ENCODE measurements at places on chromosomes 7 and 10.
A peak's percentile ranks its signal among the peaks of the same experiment; 100 is the strongest.

DNA sequence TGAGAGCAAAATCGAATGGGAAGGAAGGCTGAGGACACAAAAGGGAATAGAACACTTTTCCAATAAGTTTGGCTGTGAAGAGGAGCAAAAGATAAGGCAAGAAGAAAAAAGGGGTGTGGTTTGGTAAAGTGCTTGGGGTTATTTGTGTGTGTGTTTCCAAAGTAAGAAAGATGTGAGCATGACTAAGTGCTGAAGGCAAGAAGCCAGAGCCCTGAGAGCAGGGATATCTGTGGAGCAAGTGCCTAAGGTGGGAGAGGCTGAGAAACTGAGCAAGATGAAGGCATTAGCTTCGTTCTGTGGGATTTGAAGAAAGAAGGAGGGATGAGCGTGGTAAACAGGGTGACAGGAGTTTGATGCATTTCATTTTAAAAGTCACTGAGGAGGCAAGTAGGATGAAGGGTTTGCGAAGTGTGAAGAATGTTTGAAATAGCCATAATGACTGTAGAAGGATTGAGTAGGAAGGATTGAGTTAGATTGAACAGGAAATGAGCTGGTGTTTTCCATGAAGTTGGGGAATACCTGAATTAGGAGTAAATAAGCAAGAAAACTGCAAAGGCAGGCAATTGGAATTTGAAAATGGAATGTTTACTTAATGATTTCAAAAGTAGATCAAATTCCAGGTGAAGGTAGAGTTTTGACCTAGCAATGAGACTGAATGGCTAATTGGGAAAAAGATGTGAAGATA, 19.9 kb upstream of the SP4 start:
- no peak for DNase-seq

DNA sequence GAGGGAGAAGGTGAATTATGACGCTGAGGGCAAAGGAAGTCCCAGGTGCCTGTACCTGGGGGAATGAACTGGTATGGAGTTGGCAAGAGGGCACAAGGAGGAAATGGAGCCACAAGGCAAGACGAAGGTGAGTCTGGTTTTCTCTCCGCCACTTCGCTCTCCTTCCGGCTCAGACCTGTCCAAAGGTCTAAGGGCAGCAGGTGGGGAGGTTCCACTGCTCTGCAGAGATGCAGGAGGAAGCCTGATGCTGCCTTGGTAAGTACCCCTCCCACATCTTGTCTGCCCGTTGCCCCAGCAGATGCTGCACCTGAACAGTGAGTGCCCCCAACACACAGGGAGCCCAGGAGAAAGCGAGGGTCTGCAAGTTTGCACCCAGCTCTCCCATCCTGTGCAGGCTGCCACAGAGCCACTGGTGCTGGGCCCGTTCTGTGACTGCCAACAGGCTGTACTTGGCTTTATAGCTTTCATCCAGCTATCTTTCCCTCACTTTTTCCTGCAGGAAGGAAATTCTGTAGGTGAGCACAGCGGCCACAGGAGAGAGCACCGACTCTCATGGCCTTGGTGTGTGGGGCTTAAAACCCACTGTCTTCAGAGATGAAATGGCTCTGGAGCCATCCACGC, 235.2 kb downstream of the COBL start:
- DNase-seq, result no peak

- DNase-seq, result peak; percentile 44
These were observed 97.7 kb upstream of the EFCAB10 start for GRCh38 chr7:105678811-105679495.

- peak; percentile 63 for DNase-seq
These were observed 238.9 kb downstream of the CAMK1D start for GRCh38 chr10:12588091-12588860.

GRCh38 chr7:122304996-122305421, 459 bp upstream of the FEZF1 start:
- peak; percentile 73 for DNase-seq

- no peak for DNase-seq
These were observed 77.7 kb downstream of the OTUD1 start for GRCh38 chr10:23516530-23516929.

- no peak for DNase-seq
These were observed 134.6 kb downstream of the LHPP start for GRCh38 chr10:124596116-124596785.

DNA sequence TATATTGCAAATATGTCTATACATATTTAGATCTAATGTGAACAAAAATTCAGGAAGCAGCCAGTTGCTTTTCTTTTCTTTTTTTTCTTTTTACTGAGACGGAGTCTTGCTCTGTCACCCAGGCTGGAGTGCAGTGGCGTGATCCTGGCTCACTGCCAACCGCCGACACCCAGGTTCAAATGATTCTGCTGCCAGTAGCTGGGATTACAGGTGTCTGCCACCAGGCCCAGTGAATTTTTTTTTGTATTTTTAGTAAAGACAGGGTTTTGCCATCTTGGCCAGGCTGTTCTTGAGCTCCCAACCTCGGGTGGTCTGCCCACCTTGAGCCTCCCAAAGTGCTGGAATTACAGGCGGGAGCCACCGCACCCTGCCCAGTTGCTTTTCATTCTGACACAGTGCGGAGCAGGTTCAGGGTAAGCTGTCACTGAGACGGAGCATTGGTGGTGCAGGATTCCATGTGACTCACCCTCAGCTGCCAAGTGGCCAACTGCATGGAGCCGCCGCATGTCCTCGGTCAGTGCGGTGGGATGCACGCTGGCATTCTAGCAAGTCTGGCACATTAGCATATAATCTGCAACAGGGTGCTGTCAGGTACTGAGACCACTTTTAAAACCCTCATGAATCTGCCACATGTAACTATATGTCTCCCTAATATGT, 362.7 kb downstream of the DNAJB6 start:
- peak; percentile 23 for DNase-seq

DNA sequence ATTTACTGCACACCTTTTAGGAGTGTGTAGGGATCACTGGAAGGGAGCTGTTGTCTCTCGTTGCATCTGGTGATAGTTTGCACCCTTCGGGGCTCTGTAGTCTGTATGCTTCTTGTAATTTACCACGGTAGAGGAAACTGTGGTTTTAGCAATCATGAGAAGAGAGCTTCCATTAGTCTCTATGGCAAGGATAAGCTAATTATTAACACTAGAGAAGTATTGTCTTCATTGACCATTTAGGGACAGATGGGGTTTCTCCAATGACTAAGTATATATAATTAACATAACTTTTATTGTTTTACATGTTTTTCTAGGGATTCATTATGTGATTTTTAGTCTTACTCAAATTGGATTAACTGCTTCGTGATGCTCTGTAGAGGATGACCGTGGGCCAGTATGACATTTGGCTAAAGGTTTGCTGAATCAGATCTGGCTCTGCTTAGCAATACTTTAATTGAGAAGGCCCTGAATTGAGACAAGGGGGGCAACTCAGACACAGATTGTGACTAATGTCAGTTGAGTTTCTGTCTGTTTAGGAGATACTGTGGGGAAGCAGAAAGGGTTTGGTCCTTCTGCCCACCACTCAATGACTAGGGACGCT, 8.7 kb downstream of the SLC18A2 start:
- no peak for DNase-seq

- no peak for DNase-seq
These were observed 3.9 kb downstream of the ZNF503 start for GRCh38 chr10:75397496-75398199.

DNA sequence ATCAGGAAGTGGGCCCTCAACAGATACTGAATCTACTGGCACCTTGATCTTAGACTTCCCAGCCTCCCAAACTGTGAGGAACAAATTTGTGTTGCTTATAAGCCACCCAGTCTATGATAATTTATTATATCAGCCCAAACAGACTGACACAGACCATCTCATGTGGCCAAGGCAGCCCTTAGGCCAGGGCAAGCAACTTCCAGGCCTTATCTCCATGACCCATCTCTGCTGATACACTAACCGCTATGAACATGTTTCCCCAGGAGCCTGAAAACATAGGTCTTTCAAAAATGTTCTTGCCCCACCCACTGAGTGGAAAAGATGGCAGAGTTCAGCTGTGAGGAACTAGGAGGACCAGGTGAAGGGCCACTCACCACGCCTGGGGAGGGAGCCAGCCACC, 3.2 kb upstream of the BLOC1S2 start:
- no peak for DNase-seq

DNA sequence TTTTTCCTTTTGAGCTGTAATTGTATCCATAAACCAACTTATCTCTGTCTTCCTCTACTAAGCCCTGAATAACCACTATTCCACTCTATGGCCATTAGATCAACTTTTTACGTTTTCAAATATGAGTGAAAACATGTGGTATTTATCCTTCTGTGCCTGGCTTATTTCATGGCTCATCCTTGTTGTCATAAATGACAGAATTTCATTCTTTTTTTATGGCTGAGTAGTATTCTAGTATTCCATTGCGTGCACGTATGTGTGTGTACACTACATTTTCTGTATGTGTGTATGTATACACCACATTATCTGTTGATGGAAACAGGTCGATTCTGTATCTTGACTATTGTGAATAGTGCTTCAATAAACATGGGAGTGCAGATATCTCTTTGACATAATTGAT, 11.1 kb downstream of the CDK1 start:
- no peak for DNase-seq

- DNase-seq, result no peak
These were observed 570 bp downstream of the TBC1D12 start for GRCh38 chr10:94402843-94403379.

GRCh38 chr10:70678757-70679489, 6.6 kb downstream of the ADAMTS14 start:
- DNase-seq, result no peak

DNA sequence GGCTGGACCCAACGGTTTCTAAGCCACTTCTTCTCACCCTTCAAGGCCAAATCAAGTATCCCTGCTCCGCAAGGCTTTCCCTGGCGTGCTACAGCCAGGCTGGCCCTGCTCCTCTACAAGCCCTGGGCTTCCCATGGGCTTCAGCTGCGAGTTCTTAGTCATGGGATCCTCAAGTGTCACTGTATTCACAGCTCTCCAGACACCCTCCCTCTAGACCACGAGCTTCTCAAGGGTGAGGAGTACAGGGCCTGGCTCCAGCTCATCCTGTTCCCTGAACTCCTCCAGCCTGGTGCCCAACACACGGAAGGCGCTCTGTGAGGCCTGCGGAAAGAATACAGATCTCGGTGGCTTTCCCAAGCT, 38.8 kb downstream of the FAM53B start:
- DNase-seq, result no peak

- no peak for DNase-seq
These were observed 78.1 kb upstream of the ANLN start for GRCh38 chr7:36311539-36311938.

GRCh38 chr7:128692623-128693270, 20.7 kb downstream of the GARIN1A start:
- no peak for DNase-seq

DNA sequence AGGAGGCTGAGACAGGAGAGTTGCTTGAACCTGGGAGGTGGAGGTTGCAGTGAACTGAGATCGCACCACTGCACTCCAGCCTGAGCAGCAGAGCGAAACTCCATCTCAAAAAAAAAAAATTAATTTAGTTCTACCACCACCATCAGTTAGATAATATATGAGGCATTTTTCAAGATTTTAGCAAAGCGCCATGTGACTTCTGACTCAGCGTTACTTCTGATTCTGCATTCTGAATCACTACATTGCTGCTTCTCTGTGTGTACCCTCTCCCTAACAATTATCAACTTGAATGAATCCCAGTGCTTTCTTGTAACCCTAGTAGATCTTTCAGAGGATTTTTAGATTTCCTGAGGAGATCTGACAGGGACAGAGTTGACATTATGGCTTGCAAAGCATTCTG, 176.8 kb upstream of the SORCS1 start:
- no peak for DNase-seq

GRCh38 chr7:1229956-1230355, 2.7 kb upstream of the UNCX start:
- DNase-seq, result no peak

GRCh38 chr10:85527616-85528317, 838.8 kb downstream of the GRID1 start:
- DNase-seq, result no peak

DNA sequence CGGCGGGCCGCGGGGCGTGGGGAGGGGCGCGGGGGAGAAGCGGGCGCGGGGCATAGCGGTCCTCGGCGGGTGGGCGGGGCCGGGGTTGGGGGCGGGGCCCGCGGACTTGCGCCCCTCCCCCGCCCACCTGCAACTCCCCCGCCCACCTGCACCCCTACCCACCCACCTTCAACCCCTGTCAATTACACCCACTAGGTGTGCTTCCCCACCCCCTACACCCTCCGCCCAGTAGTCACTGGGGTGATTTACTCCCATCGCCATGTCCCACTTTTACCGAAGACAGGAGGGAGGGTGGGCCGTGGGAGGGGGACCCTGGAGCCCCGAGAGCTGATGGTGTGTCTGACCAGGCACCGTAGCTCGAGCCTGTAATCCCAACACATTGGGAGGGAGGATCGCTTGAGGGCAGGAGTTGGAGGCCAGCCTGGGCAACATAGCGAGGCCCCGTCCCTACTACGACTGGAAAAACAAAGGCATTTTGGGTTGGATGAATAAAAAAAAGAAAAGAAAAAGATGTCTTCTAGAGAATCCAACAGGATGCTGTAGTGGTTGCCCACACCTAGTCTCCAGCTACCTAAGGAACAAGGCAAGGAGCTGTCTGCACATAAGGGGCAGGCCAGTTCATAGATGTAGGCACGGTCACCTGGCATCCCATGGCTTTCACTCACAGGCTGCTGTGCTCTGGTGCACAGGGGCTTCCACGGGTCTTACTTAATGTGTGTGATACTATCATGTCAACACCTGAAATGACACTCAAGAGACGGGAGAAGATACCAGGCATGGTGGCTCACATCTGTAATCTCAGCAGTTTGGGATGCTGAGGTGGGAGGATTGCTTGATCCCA, 761 bp downstream of the KCTD7 start:
- no peak for DNase-seq

- DNase-seq, result no peak
These were observed 147.0 kb upstream of the CELF2 start for GRCh38 chr10:10870523-10871241.

DNA sequence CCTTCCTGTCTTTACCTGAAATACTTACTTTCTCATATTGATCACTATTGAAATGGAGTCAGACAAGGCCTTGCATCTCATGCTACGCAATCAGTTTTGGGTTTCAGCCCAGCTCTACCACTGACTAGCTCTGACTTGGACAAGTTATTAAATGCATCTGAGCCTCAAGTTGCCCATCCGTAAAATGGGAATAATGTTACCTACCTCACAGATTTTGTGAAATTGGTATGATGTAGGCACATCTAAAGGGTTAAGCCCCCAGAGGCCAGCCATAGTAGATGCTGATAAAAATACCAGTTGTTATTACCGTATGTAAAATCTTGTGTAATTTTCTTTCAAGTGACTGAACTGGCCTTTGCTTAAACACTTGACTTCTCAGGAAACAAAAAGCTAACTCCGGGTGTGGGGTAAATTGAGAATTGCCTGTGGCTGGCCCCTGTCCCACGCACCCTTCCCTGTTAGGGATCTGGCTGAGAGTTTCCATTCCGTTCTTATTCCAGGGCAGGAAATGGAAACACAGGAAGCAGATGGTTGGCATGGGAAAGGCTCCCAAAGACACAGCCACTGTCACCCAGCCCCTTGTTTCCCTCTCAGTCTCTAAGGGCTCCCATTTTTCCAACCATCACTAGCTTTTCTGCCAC, 7.5 kb downstream of the DUSP5 start:
- DNase-seq, result no peak

GRCh38 chr7:151306374-151306773, 35.2 kb upstream of the NUB1 start:
- DNase-seq, result no peak

- DNase-seq, result no peak
These were observed 1.7 kb upstream of the ANKRD22 start for GRCh38 chr10:88853155-88853881.
